ENCODE measurements at places on chromosomes 4 and X.

DNA sequence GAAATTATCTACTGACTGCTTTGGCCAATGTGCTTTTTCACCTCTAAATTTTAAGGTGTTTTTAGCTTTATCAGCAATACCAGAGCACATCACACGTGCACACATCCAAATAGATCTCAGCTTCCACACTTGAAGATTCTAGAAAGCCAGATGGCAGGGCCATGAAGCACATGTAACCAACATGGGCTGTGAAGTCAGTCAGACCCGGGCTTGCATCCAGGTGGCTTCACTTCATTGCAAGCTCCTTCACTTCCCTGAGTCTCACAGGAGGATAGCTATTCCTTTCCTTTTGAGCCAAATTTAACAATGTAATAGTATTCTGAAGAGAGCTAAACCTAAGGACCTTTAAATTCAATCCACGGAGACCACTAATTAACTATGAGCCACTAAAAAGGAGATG, 86.5 kb downstream of the SH3RF1 start:
- DNase-seq = no peak

GRCh38 chrX:31266203-31267076, 194.6 kb upstream of the FTHL17 start:
- peak; percentile 35 for DNase-seq

DNA sequence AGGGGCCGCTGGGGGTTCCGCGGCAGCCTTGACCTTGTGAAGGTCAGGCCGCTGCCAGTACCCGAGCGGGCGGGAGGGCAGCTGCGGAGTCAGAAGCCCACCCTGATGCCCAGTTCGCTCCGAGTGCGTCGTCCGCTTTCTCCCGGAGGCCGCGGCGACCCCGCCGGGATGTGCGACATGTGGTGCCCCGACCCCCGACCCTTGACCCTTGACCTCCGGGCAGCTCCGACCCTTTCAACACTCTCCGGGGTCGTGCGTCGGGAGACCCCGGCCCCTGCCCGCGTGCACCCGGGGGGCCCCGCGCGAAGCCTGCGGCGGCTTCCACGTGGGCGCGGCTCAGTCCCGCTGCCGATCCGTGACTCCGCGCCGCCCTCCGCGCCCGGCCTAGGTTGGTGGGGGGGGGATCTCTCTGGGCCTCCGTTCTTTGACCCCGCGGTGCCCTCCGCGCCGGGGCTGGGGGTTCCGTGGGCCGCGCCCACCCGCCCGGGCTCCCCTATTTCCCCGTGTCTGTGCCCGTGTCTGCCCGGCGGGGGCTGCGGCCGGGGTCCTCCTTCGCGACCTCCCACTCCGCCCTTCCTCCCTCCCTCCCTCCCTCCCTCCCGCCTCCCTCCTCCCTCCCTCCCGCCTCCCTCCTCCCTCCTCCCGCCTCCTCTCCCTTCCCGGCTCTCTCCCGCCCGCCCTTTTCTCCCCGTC, 609 bp upstream of the SLC25A6 start:
- DNase-seq = peak; percentile 54

DNA sequence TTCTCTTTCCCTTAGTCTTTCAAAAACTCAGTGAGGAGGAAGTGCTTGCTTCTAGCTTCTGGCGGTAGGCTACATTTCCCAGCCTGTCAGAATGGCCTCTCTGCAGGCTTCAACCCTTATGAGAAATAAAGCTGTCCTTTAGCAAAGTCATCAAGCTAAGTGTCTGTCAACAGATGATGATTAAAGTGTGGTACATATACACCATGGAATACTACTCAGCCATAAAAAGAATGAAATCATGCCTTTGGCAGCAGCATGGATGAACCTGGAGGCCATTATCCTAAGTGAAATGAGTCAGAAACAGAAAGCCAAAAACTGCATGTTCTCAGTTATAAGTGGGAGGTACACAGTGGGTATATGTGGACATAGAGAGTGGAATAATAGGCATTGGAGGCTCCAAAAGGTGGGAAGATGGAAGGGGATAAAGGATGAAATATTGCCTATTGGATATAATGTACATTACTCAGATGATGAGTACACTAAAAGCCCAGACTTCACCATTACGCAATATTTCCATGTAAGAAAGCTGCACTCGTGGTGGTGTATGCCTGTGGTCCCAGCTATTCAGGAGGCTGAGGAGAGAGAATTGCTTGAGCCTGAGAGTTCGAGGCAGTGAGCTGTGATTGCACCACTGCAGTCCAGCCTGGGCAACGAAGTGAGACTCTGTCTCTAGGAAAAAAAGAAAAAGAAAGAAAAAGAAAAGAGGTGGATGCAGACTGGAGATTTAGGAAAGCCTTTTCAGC, 7.9 kb downstream of the TRIM2 start:
- DNase-seq = peak; percentile 30

GRCh38 chrX:104172121-104172520, 5.9 kb downstream of the FAM199X start:
- DNase-seq = peak; percentile 71

GRCh38 chr4:7074426-7074825, 6.6 kb upstream of the GRPEL1 start:
- peak; percentile 57 for DNase-seq

All from kidney tubule cell (primary cell).